Cerebellar nuclear complex (tissue), 1 donor: ENCODE measurements at places on chromosomes 16 and 17.

DNA sequence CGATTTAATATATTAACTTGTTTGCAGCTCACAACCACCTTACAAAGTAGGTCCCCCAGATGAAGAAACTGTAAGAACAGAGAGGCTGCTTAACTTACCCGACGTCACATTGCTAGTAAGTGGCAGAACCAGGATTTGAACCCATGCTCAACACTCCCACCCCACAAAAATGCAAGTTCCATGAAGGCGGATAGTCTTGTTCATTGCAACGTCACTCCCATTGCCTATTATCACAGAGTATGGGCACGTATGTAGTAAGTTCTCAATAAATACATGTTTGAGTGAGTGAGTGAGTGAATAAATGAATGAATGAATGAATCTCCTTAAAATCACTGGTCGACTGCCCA is 1.1 kb downstream of the USP31 start:
- DNase-seq: no peak

GRCh38 chr16:4123616-4124300 is 7.5 kb upstream of the ADCY9 start:
- no peak for DNase-seq

GRCh38 chr17:55962951-55963401 is 190.3 kb upstream of the ANKFN1 start:
- DNase-seq: no peak

DNA sequence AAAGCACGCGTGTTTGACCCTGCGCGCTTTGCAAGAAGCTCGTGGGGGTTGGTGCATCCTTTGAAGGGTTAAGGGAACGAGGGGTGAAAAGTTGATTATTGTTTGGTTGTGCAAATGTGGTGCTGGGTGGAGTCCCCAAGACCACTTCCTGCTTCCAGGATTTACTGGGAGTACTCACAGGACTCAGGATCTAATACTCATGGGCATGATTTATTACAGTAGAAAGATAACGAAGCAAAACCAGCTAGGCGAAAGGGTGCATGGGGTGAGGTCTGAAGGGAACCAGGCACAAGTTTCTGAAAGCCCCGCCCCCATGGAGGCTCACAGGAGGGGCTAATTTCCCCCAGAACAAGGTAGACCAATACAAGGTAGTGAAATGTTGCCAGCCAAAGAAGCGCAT is 58.8 kb downstream of the RPTOR start:
- DNase-seq: no peak

GRCh38 chr16:80804526-80805383 is at the start of gene CDYL2:
Gene CDYL2 (minus strand): TSS chr16:80804598. CDS start chr16:80804173, 425 bp downstream.
- no peak for DNase-seq

DNA sequence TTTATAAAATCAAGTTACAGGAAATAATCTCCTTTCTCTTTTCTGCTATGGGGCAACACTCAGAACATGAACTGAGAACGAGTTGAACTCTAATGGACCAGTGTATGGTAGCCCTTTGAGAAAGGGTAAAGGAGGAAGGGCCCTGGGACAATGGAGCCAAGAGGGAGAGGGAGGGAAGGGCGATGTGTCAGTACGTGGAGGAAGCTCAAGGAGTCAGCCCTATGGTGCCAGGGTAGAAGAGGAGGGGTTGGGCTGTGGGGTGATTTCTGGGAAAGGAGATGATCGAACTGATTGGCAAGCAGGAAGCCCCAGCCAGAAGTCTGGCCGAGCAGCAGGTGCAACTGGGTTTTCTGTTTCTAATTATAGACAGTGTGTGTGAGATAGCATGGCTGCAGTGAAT is 4.3 kb upstream of the WIPI1 start:
- no peak for DNase-seq

GRCh38 chr17:3626831-3627768 is 8.9 kb downstream of the SHPK start:
- DNase-seq: no peak

GRCh38 chr17:54882950-54883349 is 17.7 kb upstream of the TOM1L1 start:
- DNase-seq: no peak

- DNase-seq: no peak
These were observed 3.2 kb downstream of the ACLY start for GRCh38 chr17:41915566-41915965.

GRCh38 chr17:37516127-37516571 is 26.5 kb downstream of the DUSP14 start:
- DNase-seq: no peak

- no peak for DNase-seq
These were observed 946.3 kb downstream of the KCNJ2 start for GRCh38 chr17:71115669-71115972.

GRCh38 chr17:10879190-10879836 is 41.4 kb upstream of the PIRT start:
- no peak for DNase-seq

GRCh38 chr17:39231091-39231561 is 5.4 kb upstream of the STAC2 start:
- DNase-seq: no peak

DNA sequence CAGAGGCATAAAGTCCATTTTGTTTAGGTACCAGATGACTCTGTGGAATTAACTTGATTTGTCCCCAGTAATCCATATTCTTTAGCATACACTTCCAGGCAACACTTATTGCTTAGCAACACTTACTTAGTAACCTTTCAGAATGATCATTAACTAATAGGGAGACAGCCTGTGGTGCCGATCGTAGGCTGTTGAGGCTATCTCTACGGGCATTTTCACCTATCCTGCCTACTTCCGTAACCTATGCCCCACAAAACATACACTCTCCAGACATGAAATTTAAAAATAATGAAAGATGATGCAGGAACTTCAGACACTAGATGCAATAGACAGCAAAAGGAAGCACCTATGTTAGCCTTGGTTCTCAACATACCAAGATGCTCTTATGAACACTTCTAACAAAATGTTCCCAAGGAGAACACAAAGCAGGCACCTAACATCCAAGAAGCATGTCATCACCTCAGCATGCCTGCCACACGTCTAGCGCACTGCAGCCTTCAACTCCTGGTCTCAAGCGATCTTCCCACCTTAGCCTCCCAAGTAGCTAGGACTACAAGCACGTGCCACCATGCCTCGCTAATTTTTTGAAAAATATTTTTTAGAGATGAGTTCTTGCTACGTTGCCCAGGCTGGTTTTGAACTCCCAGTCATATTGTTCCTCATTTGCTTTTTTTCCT is 34.5 kb downstream of the HLF start:
- no peak for DNase-seq

DNA sequence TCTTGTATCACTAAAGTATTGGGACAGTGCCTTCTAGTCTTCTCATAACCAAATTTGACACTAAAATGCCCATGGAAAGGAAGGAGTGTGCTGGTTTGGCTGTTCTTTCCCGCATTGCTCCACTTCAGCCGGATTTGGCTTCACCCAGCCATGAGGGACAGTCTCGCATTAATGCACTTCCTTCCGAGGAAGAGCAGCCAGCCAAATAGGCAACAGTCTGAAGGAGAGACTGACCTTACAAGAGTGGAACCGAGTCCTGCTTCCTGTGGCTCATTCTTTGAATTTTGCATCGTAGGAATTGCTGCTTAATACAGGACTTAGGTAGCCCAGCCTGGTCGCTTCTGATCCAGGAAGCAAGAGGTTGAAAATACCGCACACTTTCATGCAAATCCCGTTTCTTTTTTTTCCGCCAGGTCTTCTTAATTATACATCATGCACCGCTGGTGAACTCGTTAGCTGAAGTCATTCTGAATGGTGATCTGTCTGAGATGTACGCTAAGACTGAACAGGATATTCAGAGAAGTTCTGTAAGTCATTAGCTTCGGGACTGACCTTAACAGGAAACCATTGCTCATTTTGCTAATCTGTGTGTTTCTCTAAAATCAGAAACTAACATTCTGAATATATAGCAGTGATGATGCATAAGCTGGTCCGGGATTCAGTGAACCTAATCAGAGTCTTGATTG is 38.2 kb downstream of the CLEC16A start:
- no peak for DNase-seq

- no peak for DNase-seq
These were observed 23.9 kb upstream of the NGFR start for GRCh38 chr17:49471089-49471683.

DNA sequence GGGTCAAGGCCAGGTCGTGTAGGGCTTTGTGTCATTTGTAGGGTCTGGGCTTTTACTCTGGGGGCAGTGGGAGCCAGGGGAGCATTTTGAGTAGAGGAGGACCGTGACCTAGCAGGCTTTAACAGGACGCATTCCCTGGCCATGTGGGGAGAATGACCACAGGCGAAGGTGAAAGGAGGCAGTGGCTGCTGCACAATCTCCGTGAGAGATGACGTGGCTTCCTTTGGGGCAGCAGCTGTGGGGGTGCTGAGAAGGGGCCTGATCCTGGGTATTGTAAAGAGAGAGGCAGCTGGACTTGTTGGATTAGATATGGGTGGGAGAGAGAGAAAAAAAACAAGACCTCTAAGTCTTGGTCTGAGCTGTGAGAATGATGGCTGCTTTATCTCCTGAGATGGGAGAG is 46.0 kb downstream of the KATNIP start:
- DNase-seq: no peak

- no peak for DNase-seq
These were observed 418.5 kb upstream of the CDH5 start for GRCh38 chr16:65947951-65948350.

GRCh38 chr16:78866521-78866920 is 734.0 kb downstream of the MAF start:
- no peak for DNase-seq

- DNase-seq: no peak
These were observed 56.4 kb downstream of the CMIP start for GRCh38 chr16:81500833-81501521.

DNA sequence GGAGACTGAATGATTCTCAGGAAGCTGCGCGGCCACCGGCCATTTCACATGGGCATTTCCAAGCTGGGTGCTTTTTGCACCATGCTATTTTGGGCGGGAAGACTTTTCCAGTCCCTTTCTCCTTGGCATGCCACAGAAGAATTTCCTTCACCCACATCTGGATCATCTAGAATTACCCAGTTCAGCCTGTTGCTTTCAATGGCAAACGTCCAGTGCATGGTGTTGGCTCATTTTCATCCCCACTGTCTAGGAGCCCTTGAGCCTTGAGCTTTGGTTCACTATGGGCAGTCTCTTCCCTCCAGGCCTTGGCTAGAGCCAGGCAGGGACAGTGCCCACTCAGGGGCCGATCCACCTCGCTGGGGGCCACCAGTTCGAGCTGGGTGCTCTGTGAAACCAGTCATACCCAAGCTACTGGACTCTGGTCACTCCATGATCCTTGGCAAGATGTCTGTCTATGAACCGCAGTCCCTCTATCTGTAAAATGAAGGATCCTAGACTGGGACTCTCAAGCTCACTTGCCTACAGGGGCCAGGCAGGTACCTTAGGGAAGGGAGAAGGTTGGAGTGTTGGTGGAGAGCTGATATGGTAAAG is 71.1 kb downstream of the CYLD start:
- DNase-seq: no peak

DNA sequence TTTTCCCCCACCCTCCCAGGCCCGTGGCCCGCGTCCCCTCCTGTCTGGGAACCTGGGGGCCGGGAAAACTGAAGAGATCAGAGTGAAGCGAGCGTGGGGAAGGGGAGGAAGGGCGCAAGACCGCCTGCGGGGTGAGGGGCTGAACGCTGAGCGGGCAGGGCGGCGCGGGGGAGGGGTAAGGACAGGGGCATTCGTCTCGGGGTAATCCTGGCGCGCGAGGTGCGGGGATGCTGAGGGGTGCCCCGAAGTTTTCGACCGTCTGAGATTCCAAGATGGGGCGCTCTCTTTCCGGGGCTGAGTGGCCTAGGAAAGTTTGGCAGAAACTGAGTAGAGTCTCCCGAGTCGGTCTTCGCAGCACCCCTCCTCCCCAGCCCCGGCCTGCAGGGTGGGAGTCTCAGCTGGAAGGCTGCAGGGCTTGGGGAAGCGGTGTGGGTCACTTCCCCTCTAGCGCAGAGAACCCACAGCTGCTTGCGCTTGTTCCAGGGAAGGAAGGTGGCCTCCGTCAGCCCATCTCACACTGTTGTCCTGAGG is 555 bp downstream of the TTYH2 start:
- DNase-seq: no peak

DNA sequence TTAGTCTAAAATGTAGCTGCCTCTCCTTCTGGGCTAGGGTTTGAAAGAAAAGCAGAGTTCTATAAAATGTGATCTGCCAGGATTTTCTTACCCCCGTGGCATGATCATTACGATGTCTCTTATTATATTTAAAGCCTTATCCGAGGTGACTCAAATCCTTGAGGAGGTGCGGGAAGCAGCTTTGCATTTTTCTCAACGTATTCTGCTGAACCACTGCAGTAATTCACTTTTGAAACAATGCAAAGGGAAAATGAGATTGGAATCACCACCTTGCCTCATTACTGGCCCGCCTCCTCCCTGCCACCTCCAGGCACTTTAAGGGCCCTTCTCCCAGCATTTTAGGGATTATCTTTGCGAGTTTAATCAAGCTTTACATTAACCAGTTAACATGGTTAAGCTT is 9.7 kb upstream of the NOG start:
- DNase-seq: no peak

DNA sequence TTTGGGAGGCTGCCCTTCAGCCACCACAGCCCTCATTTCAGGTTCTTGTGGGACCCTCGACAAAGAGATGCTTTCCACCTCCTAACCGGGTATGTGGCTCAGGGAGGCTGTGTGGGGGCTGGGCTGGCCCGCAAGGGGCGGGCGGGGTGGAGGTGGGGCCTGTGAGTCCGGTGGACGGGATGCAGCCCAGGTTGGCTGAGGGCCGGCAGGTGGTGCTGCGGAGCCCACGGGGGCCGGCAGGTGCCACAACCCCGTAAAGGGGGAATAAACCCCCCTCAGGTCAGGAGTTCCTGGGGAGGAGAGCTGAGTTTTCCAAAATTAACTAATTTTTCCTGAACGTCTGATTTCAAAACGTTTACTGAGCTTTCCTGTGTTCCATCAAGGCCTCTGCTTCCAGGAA is 4.9 kb upstream of the CIAO3 start:
- no peak for DNase-seq

DNA sequence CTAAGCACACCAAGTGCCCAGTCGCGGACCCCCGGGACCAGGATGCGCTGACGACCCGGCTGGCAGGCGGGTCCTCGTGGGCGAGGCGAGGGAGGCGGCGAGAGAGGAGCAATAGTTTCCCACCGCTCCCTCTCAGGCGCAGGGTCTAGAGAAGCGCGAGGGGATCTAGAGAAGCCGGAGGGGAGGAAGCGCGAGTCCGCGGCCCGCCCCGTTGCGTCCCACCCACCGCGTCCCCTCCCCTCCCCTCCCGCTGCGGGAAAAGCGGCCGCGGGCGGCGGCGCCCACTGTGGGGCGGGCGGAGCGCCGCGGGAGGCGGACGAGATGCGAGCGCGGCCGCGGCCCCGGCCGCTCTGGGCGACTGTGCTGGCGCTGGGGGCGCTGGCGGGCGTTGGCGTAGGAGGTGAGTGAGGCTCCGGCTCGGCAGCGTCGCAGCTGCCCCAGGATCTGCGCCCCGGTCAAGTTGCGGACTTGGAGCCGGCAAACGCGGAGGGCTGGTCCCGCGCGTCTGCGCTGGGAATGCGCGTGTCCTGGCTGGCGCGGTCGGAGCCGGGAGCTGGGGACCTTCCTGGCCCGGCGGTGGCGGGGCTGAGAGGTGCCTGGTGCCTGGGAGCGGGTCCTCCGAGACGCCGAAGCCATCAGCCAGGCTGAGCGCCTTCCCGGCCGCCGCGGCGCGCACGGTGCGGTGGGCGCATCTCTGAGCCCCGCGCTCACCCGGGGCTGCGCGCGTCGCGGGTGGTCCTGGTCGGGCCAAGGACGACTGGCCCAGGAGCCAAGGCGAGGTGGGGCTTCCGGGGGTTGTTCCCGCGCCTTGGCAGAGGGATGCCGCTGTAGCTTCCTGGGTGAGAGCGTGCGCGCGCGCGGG is at the start of gene ITGB3:
TSS of gene ITGB3 (plus strand) at position 287 of the 862 bp plus-strand sequence. CDS start at position 322, 35 bp downstream.
- no peak for DNase-seq

GRCh38 chr17:66354981-66355380 is 52.6 kb downstream of the PRKCA start:
- no peak for DNase-seq
